ENCODE measurements at places on chromosomes 11 and 22. TPM values are rescaled to one million over a fixed set of nuclear protein-coding genes. Genes with fewer than 3 reads are reported as not detected.

ANKK1 gene
- 0.07 TPM for total RNA-seq

GLYAT gene
- total RNA-seq = not detected

FDX1 gene
- 13.1 TPM for total RNA-seq

- H3K4me3 ChIP-seq = peak overlapping the region; percentile 59
- no peak for DNase-seq
- peak overlapping the region; percentile 85 for H3K27ac ChIP-seq
- H3K27me3 ChIP-seq = no peaks in the 10 kb centered on the region
Observed at GRCh38 chr22:30306627-30307011, 17.3 kb upstream of the CASTOR1 start.

DNA sequence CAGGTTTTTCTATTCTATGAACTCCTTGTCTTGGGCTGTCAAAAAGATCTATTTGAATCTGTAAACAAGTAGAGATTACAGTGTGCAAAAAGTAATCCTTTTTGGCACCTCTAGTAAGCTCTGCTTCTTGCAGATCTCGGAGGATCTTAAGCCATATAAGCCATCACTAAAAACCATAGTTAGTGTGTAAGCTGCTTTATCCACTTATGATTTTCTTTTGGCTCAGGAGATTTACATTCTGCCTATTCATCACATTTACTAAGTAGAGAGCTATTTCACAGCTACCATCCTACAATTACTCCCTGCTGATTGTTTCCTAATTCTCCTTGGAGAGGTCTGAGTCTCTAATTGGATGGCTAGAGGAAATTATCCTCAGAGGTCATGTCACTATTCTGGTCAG is 385.7 kb downstream of the AASDHPPT start:
- no peak overlapping the region for H3K27ac ChIP-seq
- no peak overlapping the region for H3K4me3 ChIP-seq
- no peaks in the 10 kb centered on the region for H3K36me3 ChIP-seq
- no peaks in the 10 kb centered on the region for H3K27me3 ChIP-seq
- DNase-seq = no peak

- no peak overlapping the region for H3K4me3 ChIP-seq
- no peak for DNase-seq
- H3K27me3 ChIP-seq = peaks cover 2% of the 10 kb centered on the region
- H3K27ac ChIP-seq = no peak overlapping the region
- H3K4me1 ChIP-seq = no peaks in the 10 kb centered on the region
Observed at GRCh38 chr11:10973416-10973815, 115.6 kb upstream of the ZBED5 start.

DNA sequence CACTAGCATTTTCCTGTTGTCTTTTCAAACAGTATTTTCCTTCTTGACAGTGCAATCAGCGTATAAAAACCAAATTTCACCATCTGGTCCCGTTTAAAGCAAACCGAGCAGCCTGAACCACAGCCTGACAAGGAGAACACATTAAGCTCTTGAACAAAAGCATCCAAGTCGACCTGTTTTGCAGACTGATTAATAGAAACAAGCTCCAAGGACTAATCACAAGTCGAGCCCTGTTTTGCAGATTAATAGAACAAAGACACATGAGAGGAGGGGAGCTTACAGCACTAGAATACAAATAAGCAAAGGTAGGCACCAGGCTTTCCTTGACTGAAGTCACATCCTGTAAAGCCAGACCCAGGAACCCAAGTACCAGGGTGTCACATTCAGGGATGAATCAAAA is 104.8 kb downstream of the MPPED2 start:
- no peaks in the 10 kb centered on the region for H3K4me1 ChIP-seq
- no peak for DNase-seq
- peaks cover 2% of the 10 kb centered on the region for H3K27me3 ChIP-seq
